Fibroblast of skin of back (primary cell): ENCODE measurements at places on chromosomes 1 and 21.

DNA sequence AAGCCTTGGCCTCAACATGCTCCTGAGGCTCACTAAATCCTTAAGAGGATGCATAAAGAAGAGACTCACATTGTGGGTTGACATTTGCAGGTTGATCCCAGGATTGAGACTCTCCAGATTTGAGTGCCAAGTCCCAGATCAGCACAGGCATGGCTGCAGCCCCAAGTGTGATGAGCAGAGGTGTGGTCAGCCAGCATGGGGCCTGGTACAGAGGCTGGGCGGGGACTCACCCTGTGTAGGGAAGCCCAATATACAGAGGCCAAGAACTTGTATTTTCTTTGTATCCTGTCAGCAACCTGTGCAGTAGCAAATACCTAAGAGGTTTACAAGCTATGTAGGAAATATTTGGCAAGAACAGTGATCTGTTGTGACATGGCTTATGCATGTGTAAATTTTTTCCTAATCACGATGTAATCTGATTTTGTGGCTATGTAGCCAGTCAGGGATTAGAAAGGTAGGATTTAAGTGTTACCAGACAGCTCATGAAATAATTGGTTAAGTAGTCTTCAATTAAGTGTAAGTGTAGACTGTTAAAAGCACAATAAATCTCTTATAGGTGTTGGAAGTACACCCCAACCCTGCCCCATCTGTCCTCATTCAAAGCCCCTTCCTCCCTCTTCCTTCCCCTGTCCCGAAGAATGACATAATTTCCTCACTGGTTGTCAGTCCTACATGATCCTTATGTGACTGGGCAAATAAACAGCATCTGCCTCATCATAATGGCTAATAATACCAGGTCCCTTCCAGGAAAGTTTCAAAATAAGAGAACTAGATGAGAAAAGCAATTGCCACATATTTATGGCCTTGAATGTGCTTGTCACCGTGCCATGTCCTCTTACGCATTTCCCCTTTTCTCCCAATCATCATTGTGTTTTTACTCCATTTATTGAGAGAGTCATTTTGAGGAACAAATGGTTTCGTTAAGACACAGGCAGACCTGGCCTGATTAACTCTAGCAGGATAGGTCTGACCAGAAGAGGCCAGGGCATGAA is 120.9 kb downstream of the HLX start:
- DNase-seq = no peak

GRCh38 chr1:19450811-19451515 is 34.4 kb downstream of the CAPZB start:
- DNase-seq = peak; percentile 95

- DNase-seq = no peak
Observed at GRCh38 chr1:203183828-203184227, 2.7 kb downstream of the CHI3L1 start.

DNA sequence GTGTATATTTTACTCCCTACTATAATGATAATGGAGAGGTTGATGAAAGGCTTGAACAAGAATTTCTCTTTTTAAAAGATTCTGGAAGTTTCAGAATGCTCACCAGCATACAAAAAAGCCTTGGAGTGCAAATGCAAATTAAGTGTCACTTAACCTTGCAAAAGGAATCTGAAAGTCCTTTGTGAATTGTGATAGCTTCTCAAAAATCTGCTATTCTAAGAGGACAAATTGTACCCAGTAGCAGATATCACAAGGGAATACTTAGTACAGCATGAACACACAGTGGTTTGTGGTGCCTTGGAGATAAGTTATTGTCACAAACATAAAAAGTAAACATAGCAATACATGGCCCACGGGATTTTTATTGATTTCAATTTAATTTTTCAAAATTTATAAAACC is 1208.3 kb upstream of the B3GALT2 start:
- no peak for DNase-seq

DNA sequence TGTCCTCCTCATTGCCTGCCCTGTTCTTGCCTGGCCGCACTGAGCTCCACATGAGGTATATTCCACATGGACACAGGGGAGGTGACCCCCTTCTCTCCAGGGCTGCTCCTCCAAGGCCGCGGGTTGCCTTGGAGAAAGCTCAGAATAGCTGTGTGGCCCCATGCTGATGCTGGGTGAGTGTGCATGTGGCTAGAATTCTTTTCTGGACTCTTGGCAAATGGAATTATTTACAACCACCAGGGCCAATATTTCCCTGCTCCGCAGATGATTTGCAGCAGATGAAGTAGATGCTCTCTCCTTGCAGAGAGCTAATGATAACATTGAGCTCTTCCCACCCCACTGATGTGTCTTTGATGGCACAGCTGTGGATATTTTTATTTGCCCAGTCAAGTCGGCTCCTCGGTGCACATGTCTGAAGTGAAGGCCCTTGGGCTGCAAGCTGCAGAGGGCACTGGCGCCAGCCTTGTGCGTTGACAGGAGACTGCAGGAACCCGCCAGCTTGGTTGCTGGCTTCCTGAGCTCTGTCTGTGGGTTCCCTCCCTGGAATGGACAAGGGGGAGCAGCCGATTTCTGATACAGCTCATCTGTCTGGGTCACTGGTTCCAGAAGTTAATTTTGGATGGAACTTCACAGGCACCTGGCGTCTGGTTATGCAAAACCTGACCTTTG is 404.7 kb upstream of the VAMP3 start:
- no peak for DNase-seq

DNA sequence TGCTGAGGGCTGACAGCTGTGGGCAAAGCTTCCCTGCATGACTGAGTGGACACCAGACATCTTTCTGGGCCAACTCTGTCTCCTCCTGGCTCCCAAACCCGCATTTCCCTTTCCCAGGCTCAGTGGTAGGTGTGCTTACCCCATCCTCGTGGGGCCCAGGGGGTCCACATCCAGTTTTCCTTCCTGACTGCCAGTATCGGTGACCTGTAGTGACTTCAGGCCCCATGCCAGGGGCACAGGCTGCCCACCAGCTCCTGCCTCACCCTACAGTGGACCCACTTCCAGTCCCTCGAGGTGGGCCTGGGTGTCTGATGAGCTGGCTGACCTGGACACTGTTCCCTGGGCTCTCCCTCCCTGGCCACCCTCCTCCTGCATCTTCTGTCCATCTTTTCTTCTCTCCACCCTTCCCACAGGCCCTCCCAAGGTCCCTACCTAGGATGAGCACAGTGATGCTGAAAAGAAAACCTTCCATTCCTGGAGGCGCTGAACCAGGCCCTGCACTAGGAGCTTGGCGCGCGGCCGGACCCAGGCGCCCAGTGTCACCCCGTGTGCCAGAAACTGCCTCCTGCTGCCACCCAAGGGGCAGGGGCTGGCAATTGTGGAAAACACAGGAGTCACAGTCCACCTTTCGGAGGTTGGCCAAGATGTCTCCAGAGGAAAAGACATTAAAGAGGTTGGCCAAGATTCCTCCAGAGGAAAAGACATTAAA is 67.1 kb downstream of the RUNX3 start:
- no peak for DNase-seq
